Esophagus squamous epithelium (tissue), 5 donors: ENCODE measurements at places on chromosomes 4 and X.

GRCh38 chr4:169619518-169619957 lies 840 bp upstream of the CLCN3 start:
- no peak for DNase-seq

- no peak for DNase-seq
Measured at GRCh38 chr4:142567199-142567598, 278.9 kb downstream of the INPP4B start.

- no peak for DNase-seq
Measured at GRCh38 chr4:183721207-183722081, 62.4 kb downstream of the TRAPPC11 start.

- no peak for DNase-seq
Measured at GRCh38 chrX:6674734-6675133, 139.8 kb upstream of the VCX3A start.

DNA sequence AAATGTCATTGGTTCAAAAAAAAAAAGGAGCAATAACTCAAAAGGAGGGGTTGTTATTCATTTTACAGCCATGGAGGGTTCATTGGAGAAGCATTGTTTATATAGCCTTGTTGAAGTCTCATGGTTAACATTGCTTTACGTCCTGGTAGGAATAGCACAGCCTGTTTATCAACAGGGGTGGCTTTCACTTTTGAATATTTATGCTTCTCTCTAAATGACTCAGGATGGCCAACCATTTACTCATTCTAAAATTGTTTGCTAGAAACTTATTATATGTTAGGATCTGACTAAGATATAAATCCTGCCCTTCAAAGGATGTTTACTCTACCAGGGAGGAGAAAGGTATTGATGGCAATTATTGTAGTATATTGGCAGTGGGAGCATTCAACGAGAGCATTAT lies 534.1 kb upstream of the GALNTL6 start:
- no peak for DNase-seq

DNA sequence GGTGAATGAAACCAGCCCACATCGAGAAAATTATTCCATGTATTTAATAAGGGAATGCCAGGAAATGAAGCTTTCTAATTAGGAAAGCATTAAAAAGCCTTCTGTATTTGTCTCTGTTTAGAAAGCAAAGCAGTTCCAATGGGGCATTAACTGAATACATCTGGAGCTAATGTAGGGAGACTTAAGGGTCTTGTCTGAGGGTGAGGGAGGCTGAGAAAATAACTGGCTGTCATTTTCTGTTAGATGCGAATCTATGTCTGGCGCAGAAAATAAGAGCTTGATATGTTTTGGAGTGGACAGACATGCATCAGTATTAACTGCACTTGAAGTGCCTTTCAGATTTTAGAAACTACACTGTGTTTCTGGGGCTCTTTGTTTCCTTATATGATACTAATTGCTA lies 111.3 kb downstream of the KLHL8 start:
- no peak for DNase-seq

GRCh38 chr4:187258651-187259401 lies 535.2 kb upstream of the FAT1 start:
- no peak for DNase-seq

GRCh38 chrX:9282325-9282724 lies 182.5 kb upstream of the TBL1X start:
- DNase-seq = no peak

- no peak for DNase-seq
Measured at GRCh38 chrX:123172869-123173268, 11.2 kb upstream of the GRIA3 start.

GRCh38 chrX:13365161-13365560 lies 45.3 kb upstream of the ATXN3L start:
- no peak for DNase-seq

GRCh38 chr4:31107362-31107761 lies 387.2 kb downstream of the PCDH7 start:
- DNase-seq = no peak
